ENCODE measurements at places on chromosomes 3 and 15.

DNA sequence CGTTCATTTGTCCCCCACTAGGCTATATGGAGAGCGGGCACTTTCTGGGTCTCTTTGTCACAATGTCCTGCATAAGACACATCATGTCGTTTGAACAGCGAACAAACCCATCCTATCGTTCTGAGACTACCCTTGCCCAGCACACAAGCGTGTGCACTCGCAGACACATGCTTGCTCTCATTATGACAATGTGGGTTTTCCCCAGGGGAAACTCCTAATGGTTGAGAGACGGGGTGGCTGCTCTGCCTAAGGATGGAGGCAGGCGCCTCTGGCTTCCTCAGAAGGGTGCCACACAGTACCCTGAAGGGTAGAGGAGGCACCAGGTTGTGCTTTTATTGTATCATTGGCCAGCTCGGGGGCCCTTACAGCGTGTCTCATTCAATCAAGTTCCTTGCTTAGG is 51.0 kb upstream of the MYZAP start:
- no peak for DNase-seq

DNA sequence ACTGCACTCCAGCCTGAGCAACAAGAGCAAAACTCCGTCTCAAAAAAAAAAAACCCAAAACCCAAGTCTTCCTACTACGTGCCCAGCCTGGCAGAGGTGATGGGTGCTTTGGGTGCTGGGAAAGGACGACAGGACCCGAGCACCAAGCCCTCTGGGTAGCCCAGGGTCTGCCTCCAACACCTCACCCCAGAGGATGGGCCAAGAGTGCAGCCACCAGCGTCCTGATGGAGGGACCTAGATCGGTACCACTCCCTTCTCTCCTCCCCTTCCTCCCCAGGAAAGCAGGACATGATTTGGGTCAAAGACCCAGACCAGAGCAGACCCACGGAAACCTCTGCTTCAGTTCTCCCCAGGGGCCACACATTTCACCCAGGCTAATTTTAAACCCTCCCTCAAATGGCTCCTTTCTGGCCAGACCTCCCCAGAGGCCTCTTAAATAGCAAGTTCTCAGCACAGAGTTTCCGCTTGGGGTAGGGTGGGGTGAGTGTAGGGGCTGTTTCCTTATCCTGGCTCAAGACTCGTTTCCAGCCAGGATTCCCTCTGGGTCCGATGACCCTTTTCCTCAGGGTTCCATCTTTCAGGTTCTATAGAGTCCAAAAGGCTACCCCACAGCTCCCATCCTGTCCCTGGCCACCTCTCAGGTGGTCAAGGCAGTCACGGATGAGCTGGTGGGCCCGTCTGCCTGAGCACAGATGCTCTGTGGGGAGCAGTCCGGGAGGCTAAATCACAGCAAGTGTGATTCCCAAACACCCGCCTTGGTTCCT is 20.5 kb downstream of the RBPMS2 start:
- no peak for DNase-seq

DNA sequence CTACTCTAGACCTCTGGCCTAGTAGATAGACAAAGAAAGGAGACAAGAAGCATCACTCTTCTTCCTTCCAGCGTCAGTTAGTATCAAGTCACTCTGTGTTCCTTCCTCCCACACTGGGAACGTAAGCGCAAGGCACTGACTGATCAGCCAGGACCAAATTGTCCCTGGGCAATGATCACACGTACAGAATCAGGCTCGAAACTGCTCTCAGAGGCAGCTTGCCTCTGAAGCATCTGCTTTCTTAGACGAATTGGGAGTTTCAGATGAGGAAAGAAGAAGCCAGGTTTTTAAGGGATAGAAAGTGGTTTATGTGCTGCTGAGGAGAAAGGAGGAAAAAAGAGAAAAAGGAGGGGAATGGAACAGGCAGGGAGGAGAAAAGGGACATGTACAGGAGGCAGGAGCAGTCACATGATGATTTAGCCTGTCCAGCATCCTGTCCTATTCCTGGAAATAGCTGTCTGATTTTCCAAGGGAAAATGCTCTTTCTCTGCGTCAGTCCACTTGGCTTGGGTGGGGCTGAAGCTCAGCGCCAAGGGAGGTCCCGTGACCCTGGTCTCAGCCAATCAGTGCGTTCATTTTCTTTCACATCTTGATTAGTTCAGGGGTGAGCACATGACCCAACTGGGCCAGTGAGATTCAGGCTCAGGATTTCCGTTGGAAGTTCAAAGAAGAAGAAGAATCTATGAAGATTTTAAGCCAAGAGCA is 102.0 kb upstream of the PRICKLE2 start:
- no peak for DNase-seq

- DNase-seq: no peak
Measured at GRCh38 chr3:171269542-171269941, 190.7 kb downstream of the TNIK start.

DNA sequence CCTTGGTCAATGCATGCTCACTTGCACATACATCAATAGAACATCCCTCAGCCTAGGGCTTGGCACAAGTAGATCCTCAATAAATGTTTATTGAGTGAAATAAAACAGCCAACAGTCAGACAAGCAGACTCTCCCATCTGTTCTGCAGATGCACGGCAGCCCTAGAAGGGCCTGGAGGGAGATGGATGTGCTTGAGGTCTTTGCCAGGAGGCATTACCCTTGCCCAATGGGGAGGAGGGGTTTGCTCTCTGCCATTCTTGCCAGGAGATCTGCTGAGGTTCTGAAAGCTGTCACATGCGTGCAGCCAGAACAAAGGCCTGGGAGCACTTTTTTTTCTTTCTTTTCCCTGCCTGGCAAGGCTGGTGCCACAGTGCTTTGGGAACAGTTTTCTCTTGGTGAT is 349.3 kb upstream of the THRB start:
- no peak for DNase-seq

All from CD4-positive, alpha-beta T cell treated with Interleukin-2 at 100 ng/mL for 4 hours (primary cell).